Urinary bladder (tissue), 4 donors: ENCODE measurements at places on chromosomes 2 and 18. TPM values are rescaled to one million over a fixed set of nuclear protein-coding genes. Genes with fewer than 3 reads are reported as not detected.

DNA sequence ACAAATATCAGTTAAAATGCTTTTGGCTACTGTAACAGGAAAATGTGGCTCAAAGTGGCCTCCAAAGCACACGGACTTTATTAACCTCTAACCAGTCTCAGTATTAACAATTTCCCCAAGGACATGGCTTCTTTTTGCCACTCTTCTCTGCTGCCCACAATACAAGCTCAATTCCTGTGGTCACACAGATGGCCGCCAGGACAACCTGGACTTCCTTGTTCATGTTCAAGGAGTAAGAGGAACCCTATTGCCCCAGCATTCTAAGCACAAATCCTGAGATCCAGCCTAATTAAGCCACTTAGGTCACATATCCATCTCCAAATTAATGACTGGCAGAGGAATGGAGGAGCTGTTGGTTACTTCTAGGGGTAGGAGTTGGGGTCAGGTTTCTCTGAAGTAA lies 38.2 kb downstream of the AOX1 start:
- DNase-seq, result no peak

- DNase-seq, result no peak
Observed at GRCh38 chr2:127403460-127403859, 14.8 kb upstream of the PROC start.

- DNase-seq, result no peak
Observed at GRCh38 chr2:178238154-178238521, 43.8 kb downstream of the OSBPL6 start.

DNA sequence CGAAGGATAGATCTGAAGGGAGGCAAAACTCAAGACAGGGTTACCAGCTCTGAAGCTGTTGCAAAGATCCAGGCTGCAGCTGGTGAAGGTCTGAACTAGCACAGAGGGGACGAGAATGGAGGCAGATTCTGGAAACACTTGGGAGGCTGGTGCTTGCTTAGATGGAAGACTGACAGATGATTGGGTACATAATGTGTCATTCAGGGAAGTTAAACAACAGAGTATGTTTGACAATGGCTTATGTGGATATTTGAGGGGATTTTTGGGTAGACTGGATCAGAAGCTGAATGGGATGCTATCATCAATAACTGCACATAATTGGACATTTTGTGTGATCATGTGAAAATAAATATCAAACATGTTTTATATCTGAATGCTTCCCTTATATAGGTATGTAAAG lies 2.3 kb upstream of the ZNF396 start:
- DNase-seq, result no peak

- peak; percentile 85 for DNase-seq
Observed at GRCh38 chr2:174039551-174040416, 74.6 kb upstream of the SP3 start.

DNA sequence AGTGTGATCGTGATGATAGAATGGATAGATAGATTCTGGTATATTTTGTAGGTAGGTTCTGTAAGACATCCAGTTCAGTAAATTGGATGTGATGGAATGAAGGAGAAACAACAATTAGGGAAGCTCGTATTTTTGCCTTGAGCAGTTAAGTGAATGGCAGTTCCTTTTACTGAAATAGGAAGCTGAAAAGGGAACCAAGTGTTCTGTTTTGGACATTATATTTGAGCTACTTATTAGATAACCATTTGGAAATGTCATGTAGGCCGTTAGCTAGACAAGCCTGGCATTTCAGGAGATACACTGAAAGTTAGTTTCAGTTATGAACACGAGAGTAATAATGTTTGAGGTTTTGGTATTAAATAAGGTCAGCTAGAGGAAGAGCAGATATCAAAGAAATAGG lies 41.5 kb downstream of the MARCHF7 start:
- DNase-seq, result no peak

- no peak for DNase-seq
Observed at GRCh38 chr2:70954886-70955285, 19.2 kb downstream of the ATP6V1B1 start.

DNA sequence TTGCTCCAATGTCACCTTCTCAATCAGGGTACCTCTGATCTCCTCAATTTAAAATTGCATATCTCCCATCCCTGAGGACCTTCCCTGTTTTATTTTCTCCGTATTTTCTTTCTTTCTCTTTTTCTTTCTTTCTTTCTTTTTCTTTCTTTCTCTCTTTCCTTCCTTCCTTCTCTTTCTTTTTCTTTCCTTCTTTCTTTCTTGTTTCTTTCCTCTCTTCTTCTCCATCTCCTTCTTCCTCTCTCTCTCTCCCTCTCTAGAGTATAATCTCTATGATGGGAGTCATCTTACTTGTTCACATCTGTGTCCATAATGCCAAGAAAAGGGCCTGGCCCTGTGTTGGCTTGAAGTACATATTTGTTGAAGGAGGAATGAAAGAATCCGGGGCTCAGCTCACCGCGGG lies 21.3 kb upstream of the SIX2 start:
- DNase-seq, result no peak

GRCh38 chr2:85975581-85975980 lies 86.8 kb upstream of the ST3GAL5 start:
- DNase-seq, result no peak

DNA sequence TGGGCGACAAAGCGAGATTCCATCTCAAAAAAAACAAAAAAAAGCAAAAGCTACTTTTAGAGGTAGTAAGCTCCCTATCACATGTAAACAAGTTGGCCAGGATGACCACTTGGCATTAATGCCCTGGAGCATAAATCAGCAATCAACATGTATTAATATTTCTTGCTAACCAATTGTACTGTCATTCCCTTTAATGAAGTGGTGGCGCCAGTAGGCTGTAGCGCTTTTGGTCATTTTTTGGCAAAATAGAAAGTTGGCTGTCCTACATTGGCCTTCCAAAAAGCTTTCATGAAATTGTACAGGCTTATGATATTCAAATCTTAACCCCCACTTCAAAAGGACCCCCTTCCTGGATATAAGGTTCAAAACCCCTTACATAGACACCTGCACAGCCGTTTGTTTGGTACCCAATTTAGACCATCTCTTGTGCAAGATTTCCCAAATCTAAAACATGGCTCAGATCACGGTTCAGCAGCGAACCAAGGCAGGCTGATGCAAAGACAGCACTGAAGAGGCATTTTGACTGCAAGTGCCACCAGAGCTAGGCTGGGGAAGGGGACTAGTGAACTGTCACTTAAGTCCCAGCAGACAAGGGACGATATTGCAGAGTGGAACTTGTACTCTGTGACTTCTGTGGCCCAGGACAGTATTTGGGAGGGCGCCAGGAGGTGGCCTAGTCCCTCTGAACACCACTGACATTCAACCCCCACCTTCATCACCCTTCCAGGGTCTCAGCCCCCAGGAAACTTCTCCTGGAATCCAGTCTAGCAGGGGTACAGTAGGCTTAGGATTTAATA lies 31.9 kb downstream of the SMAD7 start:
- DNase-seq, result no peak

DNA sequence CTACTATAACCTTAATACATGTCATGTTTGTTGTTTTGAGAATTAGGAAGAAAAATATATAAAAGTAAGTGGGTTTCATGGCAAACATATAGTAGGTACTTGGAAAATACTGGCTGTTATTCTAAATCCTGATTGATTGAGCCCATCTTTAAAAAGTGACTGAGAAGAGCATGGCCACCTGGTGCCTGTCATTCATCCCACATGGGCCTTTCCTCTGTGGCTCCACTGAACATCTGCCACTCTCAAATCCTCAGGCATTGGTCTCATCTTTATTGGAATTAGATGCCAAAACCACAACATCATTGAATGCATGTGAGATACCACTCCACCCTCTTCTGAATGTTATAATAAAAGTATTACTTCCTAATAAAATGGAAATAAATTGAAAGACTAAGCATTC lies 101.6 kb upstream of the TTN start:
- no peak for DNase-seq

- DNase-seq, result no peak
Observed at GRCh38 chr2:219857751-219858150, 230.3 kb downstream of the SLC4A3 start.

GRCh38 chr2:133369901-133370658 lies 198.2 kb downstream of the NCKAP5 start:
- no peak for DNase-seq

GRCh38 chr18:58135701-58136331 lies 91.8 kb downstream of the NEDD4L start:
- DNase-seq, result no peak

GRCh38 chr18:57863706-57864105 lies 60.6 kb upstream of the ATP8B1 start:
- DNase-seq, result no peak

- DNase-seq, result no peak
Observed at GRCh38 chr2:101332885-101333766, 24.6 kb upstream of the RNF149 start.

DNA sequence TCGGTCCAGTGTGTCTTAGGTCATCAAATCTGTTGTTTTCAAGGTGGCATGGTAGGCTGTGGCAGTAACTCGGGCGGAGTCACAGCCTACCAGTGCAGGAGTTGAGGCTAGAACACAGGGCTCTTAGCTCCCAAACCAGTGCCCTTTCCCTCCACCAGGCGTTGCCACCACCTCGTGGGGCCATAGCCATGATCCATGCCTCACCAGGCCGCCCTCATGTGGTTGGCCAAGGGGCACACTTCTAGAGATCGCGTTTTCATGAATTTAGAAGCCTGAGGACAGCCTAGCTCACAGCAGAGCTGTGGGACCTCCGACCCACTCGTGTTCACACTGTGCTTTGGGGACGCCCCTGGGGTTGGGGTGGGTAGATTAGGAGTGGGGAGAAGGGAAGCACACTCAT lies 10.6 kb downstream of the SEC11C start:
- DNase-seq, result no peak

- no peak for DNase-seq
Observed at GRCh38 chr18:56559044-56559443, 79.3 kb downstream of the TXNL1 start.

- DNase-seq, result no peak
Observed at GRCh38 chr2:234102112-234102511, 51.6 kb downstream of the SPP2 start.

Gene ZSCAN30
- total RNA-seq, result 23.2 TPM

Gene SCN3A
- total RNA-seq, result 6.1 TPM

Gene ARHGAP15
- 107 TPM for total RNA-seq

Gene CCDC74A
- 6.2 TPM for total RNA-seq

Gene OSBPL6
- 1.9 TPM for total RNA-seq

Gene VAMP5
- 8.0 TPM for total RNA-seq

Gene ITGA4
- total RNA-seq, result 49.2 TPM

Gene CHCHD5
- 3.4 TPM for total RNA-seq

Gene IGFBP2
- 136 TPM for total RNA-seq

Gene TEX44
- total RNA-seq, result not detected

Gene INHBB
- 0.74 TPM for total RNA-seq

Gene UGT1A10
- total RNA-seq, result not detected

Gene MEX3C
- total RNA-seq, result 53.8 TPM

Gene AGXT
- total RNA-seq, result not detected
